ENCODE measurements at places on chromosomes 2 and 18. TPM values are rescaled to one million over a fixed set of nuclear protein-coding genes. Genes with fewer than 3 reads are reported as not detected.

Gene SIX3
- 4.1 TPM for total RNA-seq

Gene ADD2
- total RNA-seq = 25.0 TPM

Gene PNO1
- 45.2 TPM for total RNA-seq

Gene CDK15
- total RNA-seq = not detected

Gene CIB4
- not detected for total RNA-seq

Gene SH2D6
- 0.96 TPM for total RNA-seq

Gene ANXA4
- 400 TPM for total RNA-seq

Gene C2orf92
- 0.72 TPM for total RNA-seq

Gene ERICH2
- not detected for total RNA-seq

Gene LONRF2
- 1.7 TPM for total RNA-seq

Gene RFX8
- not detected for total RNA-seq

Gene EGR4
- 0.19 TPM for total RNA-seq

Gene OTOF
- total RNA-seq = 0.11 TPM

Gene UGT1A4
- total RNA-seq = not detected

Gene OLA1
- total RNA-seq = 121 TPM

Gene SLC39A6
- total RNA-seq = 43.8 TPM

Gene FOXD4L1
- total RNA-seq = 0.35 TPM

Gene ZNF804A
- not detected for total RNA-seq

Gene SLC66A2
- total RNA-seq = 14.4 TPM

Gene DNAJB2
- total RNA-seq = 32.4 TPM

Gene MEMO1
- 75.1 TPM for total RNA-seq

Gene RASGRP3
- total RNA-seq = 0.98 TPM

Gene TRIB2
- 1.1 TPM for total RNA-seq

Gene GKN1
- 0.37 TPM for total RNA-seq

Gene MALL
- 148 TPM for total RNA-seq

Gene CLEC4F
- not detected for total RNA-seq

Gene KANSL1L
- 0.66 TPM for total RNA-seq

Gene FKBP7
- 12.1 TPM for total RNA-seq

Gene HOXD8
- 6.2 TPM for total RNA-seq

Gene SNTG2
- total RNA-seq = not detected

Gene CHAC2
- 12.9 TPM for total RNA-seq

Gene OXER1
- total RNA-seq = not detected

Gene RTP5
- not detected for total RNA-seq

Gene RGPD3
- 0.16 TPM for total RNA-seq

Gene TGFA
- total RNA-seq = 4.6 TPM

Gene CABYR
- 19.7 TPM for total RNA-seq

Gene NTSR2
- total RNA-seq = 0.08 TPM

Gene DUSP2
- 0.29 TPM for total RNA-seq

Gene PGAP1
- 2.3 TPM for total RNA-seq

Gene SPR
- 128 TPM for total RNA-seq

Gene SERPINB4
- total RNA-seq = 0.09 TPM

Gene DTNA
- 0.35 TPM for total RNA-seq

Gene TACR1
- 0.03 TPM for total RNA-seq

Gene PLGLB2
- total RNA-seq = 0.19 TPM

Gene ANKRD29
- total RNA-seq = 13.8 TPM

Gene STARD6
- not detected for total RNA-seq

Gene MYO3B
- not detected for total RNA-seq

Gene APCDD1
- 0.06 TPM for total RNA-seq

Gene CAPN14
- total RNA-seq = 0.04 TPM

Gene ST8SIA5
- not detected for total RNA-seq

Gene SNED1
- 1.1 TPM for total RNA-seq

Gene OTOS
- total RNA-seq = not detected

Gene VIT
- total RNA-seq = not detected

Gene AQP4
- total RNA-seq = 0.05 TPM

Gene MARCHF4
- 21.4 TPM for total RNA-seq

Gene RGPD4
- total RNA-seq = not detected

Gene RUFY4
- not detected for total RNA-seq

Gene PRKAG3
- total RNA-seq = not detected

Gene NMUR1
- total RNA-seq = not detected

Measured in A549 treated with AZD2906 at 1 μM for 4 hours (cell line).